Adrenal gland (tissue), 19 donors: ENCODE measurements at places on chromosomes 13 and 19. TPM values are rescaled to one million over a fixed set of nuclear protein-coding genes. Genes with fewer than 3 reads are reported as not detected.
A peak's percentile ranks its signal among the peaks of the same experiment; 100 is the strongest.

DNA sequence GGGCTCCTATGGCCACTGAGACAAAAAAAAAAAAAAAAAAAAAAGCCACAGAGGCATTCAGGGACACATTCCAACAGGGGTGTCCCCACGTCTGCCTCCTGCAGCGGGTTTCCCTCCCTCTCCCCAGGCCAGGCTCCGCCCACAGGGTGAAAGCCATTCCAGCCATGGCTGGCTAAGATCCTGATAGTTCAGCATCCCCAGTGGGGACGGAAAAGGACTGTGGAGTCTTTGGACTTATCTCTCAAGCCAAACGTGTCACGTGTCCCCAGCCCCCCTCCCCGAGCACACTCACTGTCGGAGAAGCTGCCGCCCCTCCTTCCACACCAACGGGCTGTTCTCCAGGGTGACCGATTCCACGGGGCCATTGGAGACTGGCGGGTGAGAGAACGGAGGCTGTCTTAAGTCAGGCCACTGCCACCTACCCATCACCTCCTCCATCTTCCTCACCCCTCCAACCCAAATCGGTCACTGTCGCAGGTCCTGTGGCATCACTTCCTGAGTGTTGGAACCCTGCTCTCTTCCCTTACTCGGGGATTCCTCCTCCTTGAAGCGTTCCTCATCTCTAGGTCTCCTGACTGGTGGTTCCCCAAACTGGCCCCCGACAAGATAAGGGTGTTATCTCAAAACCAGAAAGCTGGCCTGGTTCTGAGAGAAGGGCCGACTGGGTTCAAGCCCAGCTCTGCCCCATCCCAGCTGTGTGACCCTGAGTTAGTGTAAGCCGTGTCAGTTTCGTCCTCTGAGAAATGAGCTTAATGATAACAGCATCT, 9.1 kb upstream of the FKRP start:
- peak; percentile 80 for DNase-seq

- no peak for DNase-seq
These were observed 36.8 kb downstream of the UFM1 start for GRCh38 chr13:38386421-38386820.

DNA sequence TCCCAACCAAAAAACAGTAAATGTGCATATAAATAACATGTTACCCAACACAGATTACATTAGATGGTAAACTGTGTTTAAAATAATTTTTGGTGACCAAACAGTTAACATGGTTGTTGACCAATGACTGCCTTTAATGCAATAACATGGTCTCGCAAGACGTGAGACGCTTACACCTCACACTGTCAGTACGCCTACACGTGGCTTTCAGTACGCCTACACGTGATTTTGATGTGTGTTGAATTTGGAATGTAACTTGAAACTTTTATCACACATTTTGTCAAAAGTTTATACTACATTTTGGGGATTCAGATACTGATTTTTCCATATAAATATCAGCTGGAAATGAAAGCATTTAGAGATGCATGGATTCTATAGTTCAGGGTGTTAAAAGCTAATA, 32.0 kb downstream of the SLC7A9 start:
- DNase-seq = no peak

DNA sequence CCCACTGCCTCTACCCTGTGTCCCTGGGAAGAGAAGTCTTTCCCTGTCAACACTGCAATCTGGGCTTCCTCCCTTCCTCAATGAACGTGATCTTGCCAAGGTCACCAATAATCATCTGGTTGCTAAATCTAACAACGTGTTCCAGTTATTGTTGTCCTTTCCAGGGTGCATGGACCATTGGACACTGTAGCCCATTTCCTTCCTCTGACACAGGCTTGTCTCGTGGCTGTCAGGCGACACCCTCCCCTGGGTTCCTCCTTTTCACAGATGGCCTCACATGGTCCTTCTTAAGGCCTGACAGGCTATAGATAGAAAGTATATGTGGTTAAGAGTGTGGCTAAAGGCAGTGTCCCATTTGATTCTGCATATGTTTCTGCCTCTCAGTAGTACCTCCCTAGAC, 67.7 kb upstream of the STARD13 start:
- peak; percentile 59 for DNase-seq

Gene CD22
- total RNA-seq = 11.4 TPM

Gene ZNF606
- 22.2 TPM for total RNA-seq

Gene ZNF738
- total RNA-seq = 3.4 TPM
